Activated B cell treated with CpG ODN at 0.5 μM for 24 hours (primary cell): ENCODE measurements at places on chromosomes 2 and 18.

DNA sequence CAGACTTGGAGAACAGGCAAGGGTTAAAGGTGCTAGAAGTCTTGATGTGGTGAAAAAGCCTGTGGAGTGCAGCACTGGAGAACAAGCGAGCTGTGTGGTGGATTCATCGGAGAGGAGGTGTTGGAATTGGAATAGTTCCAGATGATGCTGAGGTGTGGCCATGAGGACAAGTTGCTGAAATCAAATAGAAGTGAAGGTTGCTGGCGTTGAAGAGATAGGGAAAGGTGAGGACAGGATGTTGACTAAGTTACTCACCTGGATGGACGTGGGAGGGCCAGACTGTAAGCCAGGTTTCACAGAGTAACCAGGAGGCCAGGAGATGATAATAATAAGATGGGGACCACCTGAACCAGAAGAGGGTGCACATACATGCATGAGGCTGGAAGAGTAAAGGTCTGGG, 173.4 kb downstream of the DIS3L2 start:
- H3K36me3 ChIP-seq, result peaks cover 52% of the 10 kb centered on the region
- H3K4me1 ChIP-seq, result peaks cover 21% of the 10 kb centered on the region

DNA sequence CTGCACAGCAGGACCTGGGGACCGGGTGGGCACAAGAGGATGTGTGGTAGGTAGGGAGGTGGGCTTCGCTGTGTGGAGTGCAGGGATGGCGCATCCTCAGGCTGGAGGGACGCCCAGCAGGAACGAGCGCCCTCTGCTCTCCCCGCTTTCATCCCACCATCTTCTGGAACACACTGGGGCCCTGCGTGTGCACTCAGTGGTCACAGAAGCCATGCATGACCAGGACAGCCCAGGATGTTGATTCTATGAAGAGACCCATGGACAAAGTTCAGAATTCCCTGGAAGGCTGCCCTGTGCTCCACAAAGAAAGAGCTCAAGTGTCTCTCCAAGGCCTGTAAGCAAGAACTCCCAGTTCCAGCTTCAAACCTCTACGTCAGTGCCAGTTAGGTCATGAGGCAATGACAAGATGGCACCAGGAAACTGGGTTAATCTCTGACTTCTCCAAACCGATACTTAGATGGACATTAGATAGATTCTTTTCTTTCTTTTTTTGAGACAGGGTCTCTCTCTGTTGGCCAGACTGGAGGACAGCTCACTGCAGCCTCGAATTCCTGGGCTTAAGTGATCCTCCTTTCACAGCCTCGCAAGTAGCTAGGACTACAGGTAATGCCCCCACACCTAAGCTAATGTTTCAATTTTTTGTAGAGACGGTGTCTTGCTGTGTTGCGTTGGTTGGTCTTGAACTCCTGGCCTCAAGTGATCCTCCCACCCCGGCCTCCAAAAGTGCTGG, 3.4 kb downstream of the SLC66A2 start:
- peak overlapping the region; percentile 92 for H3K27ac ChIP-seq
- H3K4me1 ChIP-seq, result peaks cover 57% of the 10 kb centered on the region
- H3K4me3 ChIP-seq, result no peak overlapping the region

DNA sequence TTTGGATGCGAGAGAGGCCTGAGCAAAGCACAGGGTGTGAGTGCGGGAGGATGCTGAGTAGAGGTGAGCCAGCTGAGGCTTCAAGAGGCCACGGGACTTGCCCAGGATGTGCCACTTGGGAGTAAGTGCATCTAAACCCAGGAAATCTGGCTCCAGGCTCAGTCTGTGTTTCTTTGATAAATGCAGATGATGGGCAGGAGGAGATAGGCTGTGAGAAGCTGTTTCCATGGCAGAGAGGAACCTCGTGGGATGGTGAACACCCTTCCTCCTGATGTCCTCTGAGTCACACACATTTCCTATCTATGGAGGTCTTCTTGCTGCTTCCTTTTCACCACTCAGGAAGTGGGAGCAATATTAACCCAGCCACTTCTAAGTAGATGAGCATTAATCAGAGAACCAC, 38.4 kb upstream of the CELF4 start:
- H3K27ac ChIP-seq, result no peak overlapping the region
- H3K27me3 ChIP-seq, result no peaks in the 10 kb centered on the region
- DNase-seq, result no peak
- H3K4me1 ChIP-seq, result no peaks in the 10 kb centered on the region
- H3K4me3 ChIP-seq, result no peak overlapping the region
- H3K36me3 ChIP-seq, result no peaks in the 10 kb centered on the region

- no peaks in the 10 kb centered on the region for H3K27me3 ChIP-seq
- peaks cover 16% of the 10 kb centered on the region for H3K36me3 ChIP-seq
- H3K4me1 ChIP-seq, result peaks cover 35% of the 10 kb centered on the region
Observed at GRCh38 chr2:128285329-128285931, 33.2 kb downstream of the HS6ST1 start.

GRCh38 chr2:16462958-16463357, 202.7 kb downstream of the CYRIA start:
- H3K4me3 ChIP-seq, result no peak overlapping the region
- H3K36me3 ChIP-seq, result no peaks in the 10 kb centered on the region
- no peaks in the 10 kb centered on the region for H3K4me1 ChIP-seq
- no peak for DNase-seq
- H3K27ac ChIP-seq, result no peak overlapping the region
